ENCODE measurements at places on chromosomes 7 and 10.

- DNase-seq: no peak
Measured at GRCh38 chr10:76244061-76244686, 812.8 kb downstream of the LRMDA start.

- DNase-seq: no peak
Measured at GRCh38 chr10:6364283-6364682, 161.6 kb downstream of the PFKFB3 start.

- no peak for DNase-seq
Measured at GRCh38 chr7:135560631-135561030, 2.9 kb downstream of the NUP205 start.

DNA sequence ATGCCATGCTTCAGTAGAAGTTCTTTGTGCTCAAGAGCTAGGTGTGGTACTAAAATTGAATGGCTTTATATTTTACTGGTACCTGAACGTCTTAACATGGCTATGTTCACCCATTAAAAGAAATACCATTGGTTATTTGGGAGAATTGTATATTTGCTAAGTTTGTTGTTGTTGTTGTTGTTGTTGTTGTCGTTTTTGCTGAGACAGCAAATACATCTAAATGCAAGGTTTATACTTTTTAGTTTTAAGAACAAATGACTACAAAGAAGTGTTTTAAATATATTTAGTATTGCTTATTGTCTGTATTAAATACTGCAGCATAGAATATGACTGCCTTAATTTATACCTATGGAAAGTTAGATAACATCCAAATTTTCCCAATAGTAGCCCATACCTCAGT lies 66.9 kb downstream of the HECW1 start:
- no peak for DNase-seq

- no peak for DNase-seq
Measured at GRCh38 chr10:119778776-119779445, 53.1 kb downstream of the INPP5F start.

- no peak for DNase-seq
Measured at GRCh38 chr10:80535671-80536360, 1.9 kb upstream of the SH2D4B start.

DNA sequence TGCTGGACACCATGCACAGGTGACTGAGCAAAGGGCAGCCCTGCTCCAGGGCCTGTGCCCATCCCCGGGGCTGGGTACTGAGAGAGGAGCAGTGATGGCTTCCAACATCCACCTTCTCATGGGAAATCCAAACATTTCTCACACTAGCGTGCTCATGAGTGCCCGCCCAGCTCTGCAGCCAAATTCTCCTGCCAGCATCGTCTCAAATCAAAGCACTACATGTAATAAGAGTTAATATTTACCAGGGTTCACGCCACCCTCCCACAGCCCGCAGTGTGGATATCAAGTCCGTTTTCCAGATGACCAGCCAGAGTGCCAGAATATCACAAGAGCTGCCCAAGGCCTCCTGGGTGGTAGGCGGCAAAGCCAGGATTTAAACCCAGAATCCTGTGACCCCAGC lies 12.1 kb downstream of the IL15RA start:
- DNase-seq: no peak

DNA sequence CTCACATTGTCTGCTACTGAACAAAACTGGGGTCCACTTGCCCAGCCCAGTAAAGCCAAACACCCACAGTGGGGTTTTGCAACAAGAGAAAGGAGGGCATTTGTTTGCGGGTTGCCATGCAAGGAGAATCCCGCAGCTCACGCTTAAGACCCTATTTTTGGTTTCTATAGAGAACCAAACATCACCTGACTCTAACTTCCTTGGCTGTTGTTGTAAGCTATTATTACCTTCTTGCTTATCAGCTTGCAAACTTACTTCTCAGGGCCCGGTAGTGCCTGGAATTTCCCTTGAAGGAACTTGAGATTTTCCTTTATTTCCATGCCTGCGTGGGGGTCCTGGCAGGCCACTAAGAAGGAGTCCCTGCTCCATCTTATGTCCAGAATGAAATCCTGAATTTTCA lies 20.7 kb downstream of the IFIT3 start:
- no peak for DNase-seq

- DNase-seq: no peak
Measured at GRCh38 chr10:96138102-96138501, 8.0 kb downstream of the ZNF518A start.

- no peak for DNase-seq
Measured at GRCh38 chr7:137940218-137940617, 61.7 kb downstream of the CREB3L2 start.

DNA sequence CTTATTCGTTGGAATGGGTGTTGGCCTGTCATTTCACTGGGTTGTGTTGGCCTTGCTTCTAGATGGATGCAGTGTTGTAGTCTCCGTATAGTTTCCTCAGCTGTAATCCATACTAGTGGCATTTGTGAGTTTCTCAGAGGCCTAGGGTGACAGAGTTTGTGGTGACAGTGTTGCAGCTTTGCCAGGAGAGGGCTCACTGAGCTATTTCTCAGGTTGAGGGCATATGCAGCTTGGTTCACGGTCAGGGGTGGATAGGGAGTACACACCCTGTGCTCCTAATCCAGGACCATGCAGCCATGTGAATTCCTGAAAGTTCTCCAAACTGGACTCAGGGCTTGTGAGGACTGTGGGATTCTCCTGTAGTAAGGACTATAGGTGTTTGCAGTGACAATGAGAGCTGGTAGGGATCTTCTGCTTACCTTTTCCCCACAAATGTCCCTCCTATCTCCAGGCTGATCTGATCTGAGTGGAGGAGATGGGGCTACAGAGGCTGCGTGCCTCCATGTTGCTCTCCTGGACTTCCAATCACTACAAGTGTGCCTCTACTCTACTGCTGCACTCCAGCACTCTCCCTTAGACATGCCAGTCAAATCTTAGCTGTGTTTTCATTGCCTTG lies 229.0 kb downstream of the STK31 start:
- no peak for DNase-seq

- no peak for DNase-seq
Measured at GRCh38 chr7:78015574-78016260, 217.1 kb downstream of the PHTF2 start.

GRCh38 chr10:129949891-129950291 lies 14.2 kb downstream of the EBF3 start:
- DNase-seq: peak; percentile 35

DNA sequence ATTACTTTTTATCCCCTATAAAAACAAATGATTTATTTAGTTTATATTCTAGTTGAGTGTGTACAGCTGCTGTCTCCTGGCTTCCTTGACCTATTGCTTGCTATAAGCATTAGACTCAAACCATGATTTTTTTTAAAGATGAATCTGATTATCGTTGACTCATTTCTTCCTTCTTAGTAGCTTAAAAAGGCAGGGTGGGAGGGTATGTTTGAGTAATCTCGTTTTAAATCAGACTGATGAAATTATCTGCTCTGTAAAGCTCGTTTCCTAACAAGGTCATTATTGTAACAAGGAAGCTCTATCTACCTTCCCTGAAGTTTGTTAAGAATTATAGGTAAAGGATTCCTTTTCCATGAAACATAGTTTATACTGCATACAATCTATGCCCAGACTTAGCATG lies 276.3 kb upstream of the KCND2 start:
- DNase-seq: no peak

DNA sequence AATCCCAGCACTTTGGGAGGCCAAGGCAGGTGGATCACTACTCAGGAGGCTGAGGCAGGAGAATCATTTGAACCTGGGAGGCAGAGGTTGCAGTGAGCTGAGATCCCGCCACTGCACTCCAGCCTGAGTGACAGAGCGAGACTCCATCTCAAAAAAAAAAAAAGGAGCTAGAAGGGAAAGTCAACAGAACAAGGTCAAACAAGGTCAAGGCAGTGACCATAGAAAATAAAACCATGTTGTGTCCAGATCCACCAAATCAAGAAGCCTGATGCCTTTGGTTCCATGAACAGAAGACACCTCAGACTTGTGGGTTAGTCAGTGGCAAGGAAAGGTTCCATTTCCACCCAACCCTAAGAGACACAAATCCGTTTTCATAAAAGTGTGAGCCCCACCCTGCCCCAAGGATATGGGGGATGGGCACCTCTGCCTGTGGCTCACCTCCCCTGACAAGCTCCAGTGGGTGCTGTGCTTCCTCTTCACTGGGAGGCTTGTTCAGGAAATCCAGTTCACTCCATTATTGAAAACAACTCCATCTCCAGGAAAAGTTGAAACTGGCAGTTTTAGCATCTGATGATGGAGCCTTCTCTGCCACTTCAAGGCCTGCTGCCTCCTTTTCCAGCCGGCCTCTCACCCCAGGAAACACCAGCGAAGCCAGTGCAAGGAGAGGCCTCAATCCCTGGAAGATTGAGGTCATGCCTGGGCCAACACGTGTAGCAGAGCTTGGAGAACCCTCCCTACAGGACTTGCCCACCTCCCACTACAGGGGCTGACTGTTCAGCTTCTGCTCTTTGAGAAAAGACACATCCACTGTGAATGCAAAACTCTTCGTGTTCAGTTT lies 152.9 kb downstream of the NRF1 start:
- no peak for DNase-seq

DNA sequence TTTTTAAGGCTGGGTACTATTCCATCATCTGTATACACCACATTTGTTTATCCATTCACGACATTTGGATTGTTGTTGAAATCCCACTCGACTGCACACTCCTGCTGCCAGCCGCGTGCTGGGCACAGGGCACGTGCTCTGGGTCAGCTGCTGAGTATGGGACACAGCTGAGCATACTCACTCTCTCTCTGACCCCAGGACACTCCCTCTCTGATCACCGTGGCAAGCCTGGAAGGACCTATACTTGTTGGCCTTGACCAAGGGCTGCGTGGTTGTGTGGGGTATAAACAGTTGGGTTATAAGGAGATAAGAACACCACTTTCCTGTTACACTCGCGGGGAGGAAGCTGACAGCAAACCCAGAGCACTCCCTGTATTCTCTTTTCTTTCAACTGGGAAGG lies 153.0 kb upstream of the RHEB start:
- no peak for DNase-seq

- DNase-seq: no peak
Measured at GRCh38 chr10:3233486-3233990, 61.0 kb upstream of the PITRM1 start.

DNA sequence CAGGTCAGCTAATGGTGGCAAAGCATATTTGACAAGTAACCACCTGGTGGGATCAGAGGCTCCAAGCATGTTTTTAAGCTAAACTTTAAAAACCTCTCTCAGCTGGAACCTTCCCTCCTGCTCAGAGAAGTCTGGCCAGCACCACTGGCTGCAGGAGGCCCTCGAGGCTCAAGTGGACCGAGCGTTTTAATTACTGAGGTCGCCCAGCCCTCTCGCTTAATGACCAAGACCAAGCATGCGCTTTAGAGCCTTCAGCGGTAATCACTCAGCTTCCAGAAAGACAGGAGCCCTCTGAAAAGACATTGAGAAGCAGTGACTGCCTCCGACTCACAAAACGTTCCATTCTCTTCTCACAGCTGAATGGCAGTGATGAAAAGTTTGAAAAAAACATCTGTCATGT lies 383.4 kb upstream of the ADARB2 start:
- DNase-seq: no peak

Measured in NCI-H1105 (cell line).